ENCODE measurements at places on chromosomes 3 and 15.

DNA sequence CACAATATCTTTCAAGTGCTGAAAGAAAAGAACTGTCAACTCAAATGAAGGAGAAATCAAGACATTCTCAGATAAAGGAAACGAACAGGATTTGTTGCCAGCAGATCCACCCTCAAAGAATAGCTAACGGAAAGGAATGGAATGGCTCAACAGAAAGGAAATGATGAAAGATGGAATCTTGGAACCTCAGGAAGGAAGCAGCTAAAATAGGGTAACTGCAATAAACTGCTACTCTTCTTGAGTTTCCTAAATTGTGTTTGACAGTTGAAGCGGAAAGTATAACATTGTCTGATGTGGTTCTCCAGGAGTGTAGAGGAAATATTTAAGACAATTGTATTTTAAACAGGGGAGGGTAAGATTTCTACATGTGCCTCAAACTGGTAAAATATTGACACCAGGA is 22.0 kb downstream of the PRR23E start:
- no peak for DNase-seq

DNA sequence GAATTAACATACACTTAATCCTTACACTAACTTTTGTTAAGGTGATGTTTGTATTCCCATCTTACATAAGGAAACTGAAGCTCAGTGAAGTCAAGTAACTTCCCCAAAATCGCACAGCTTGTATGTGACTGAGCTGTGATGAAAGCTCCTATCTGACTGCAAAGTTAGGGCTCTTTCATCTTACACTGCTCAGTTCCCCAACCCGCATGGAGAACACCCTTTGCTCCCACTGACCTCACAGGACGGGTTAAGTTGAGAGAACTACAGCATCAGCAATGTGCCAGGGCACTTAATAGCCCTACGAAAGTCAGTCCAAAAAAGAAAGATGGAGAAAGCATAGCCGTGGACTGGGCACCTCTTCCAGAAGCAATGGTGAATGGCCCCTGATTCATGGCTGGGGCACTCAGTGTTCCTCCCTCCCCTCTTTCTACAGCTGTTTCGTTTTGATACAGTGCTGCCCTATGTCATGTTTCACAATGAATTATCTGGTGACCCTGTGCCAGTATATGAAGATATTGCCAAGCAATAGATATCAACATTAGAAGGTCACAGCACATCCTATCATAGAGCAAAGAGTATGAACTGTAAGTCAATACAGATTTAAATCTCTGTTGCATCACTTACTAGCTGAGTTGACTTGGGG is 38.0 kb downstream of the CADPS start:
- no peak for DNase-seq

DNA sequence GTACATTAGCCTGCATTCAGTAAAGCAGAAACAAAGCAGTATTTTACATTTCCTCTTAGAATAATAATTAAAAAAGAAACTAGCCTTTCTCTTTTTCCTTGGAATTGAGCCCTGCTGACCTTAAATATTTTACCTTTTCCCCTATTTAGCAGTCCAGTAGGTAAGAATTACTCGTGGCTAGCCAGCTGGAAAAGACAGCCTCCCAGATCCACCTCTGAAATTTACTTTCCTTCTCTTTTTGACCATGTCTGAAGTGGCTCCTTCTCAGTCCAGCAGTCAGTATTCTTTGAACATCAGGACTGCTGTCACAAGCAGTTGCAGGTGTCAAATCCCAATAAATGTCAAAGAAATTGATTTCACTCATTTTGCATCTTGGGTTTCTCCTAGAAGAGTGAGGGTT is 311.5 kb upstream of the DCBLD2 start:
- no peak for DNase-seq

- no peak for DNase-seq
Measured at GRCh38 chr15:56804938-56805337, 71.6 kb upstream of the ZNF280D start.

- DNase-seq, result no peak
Measured at GRCh38 chr3:146203776-146204175, 42.8 kb upstream of the PLOD2 start.

GRCh38 chr15:81071120-81071519 is 63.0 kb upstream of the CFAP161 start:
- DNase-seq, result no peak

- no peak for DNase-seq
Measured at GRCh38 chr3:189275852-189276251, 104.1 kb downstream of the TPRG1 start.

DNA sequence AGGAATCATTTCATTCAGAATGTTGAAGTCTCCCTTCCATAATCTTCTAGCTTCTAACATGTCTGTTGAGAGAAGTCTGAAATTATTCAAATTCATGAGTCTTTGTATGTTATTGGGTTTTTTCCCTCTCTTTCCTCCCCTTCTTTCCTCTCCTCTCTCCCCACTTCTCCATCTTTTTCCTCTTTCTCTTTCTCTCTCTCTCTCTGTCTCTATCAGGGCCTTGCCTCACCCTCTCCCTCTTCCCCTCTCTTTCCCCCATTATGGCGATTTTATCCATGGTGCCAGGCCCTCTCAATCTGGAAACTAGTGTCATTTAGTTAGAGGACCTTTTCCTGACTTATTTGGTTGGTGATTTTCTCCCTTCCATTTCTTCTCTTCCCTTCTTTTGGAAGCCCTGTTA is 147.3 kb downstream of the SST start:
- DNase-seq, result no peak

DNA sequence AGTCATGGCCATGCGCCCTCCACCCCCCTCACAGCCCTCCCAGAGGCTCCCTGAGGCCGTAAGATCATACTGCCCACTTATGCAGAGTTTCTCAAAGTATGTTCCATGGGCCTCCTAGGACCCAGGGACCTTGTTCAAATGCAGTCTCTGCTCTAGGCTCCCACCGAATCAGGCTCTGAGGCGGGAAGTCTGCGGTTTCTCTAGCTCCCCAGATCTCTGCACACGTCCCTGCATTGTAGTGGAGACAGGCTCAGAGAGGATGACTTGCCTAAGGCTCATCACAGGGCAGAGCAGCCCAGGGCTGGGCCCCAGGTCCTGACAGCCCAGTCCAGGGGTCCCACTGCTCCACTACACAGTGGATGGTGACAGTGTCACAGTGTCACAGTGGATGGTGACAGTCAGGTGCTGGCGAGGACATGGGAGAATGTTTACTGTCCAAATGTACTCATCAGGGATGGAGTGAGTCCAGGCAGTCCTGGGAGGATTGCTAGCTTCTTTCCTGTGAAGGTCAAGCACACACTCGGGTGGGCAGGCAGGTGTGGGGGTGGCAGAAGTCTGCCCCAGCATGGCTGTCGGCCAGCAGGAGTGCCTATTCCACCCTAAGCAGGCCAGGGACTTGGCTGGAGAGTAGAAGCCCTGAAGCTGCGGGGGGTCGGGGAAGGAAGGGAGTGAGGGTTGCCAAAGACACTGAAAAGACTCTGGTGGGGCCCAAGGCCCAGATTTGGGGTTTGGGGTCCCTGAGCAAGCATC is 12.4 kb downstream of the ANKRD63 start:
- no peak for DNase-seq

DNA sequence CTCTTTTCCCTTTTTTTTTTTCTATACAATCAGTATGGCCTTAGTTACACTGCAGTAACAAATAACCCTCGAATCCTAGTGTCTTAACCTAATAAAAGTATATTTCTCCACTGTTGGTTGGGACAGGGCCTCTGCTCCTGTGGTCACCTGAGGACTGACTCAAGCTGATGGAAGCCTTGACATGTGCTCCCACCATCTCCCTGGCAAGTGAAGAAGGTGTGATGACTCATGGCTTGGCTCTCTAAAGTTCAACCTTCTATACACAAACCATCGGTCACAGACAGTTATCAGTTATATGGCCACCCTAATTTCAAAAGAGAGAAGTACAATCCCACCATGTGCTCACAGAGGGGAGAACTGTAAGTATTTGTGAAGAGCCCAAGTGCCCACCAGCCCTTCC is 65.8 kb upstream of the CACNA2D3 start:
- no peak for DNase-seq

DNA sequence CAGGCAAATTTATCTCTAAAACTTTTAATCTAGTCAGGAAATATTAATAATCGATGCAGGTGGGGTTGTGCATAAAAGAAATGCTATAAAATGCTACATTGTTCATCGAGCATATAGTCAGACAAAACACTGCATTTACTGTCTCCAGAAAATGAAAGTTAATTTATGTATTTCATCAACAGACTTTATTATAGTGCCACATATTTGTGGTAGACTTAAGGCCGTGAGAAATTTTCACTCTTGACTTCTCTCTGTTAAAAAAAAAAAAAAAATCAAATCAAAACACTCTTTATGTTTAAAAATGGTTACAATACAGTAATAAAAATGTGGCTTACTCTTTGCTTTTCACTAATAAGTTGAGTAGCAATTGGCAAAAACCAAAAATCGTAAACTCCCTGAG is 67.4 kb downstream of the RBMS3 start:
- DNase-seq, result no peak
